Pancreas (tissue), 10 donors: ENCODE measurements at places on chromosomes 5 and 9.

DNA sequence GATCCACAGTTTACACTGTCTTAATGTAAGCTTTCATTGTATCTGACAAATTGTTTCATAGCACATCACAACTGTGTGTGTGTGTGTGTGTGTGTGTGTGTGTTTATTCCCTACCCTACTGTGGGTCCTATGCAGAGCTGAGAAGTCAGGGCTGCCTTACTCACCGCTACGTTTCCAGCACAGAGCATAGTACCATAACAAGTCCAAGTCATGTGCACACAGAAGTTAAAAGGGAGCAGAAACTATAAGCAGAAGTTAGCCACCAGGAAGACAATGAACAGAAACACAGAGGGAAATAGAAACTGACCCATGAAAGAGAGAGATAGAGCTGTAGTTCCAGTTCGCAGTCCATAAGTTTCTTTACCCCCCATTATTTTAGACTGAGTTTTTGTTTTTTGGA, 38.2 kb upstream of the DMXL1 start:
- DNase-seq: no peak

DNA sequence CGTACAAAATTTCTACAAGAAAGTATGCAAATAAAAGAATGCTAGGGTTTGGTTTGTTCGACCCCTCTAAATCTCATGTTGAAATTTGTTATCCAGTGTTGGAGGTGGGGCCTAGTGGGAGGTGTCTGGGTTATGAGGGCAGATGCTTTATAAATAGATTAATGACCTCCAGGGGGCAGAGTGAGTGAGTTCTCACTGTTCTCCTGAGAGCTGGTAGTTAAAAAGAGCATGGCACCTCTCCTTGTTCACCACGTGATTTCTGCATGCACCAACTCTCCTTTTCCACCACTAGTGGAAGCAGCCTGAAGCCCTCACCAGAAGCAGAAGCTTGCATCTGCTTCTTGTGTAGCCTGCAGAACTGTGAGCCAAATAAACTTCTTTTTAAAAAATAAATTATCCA, 50.4 kb upstream of the FAM170A start:
- peak; percentile 16 for DNase-seq

- no peak for DNase-seq
Measured at GRCh38 chr9:6538666-6539071, 106.9 kb downstream of the GLDC start.

GRCh38 chr5:168471785-168472184, 14.5 kb upstream of the RARS1 start:
- no peak for DNase-seq

DNA sequence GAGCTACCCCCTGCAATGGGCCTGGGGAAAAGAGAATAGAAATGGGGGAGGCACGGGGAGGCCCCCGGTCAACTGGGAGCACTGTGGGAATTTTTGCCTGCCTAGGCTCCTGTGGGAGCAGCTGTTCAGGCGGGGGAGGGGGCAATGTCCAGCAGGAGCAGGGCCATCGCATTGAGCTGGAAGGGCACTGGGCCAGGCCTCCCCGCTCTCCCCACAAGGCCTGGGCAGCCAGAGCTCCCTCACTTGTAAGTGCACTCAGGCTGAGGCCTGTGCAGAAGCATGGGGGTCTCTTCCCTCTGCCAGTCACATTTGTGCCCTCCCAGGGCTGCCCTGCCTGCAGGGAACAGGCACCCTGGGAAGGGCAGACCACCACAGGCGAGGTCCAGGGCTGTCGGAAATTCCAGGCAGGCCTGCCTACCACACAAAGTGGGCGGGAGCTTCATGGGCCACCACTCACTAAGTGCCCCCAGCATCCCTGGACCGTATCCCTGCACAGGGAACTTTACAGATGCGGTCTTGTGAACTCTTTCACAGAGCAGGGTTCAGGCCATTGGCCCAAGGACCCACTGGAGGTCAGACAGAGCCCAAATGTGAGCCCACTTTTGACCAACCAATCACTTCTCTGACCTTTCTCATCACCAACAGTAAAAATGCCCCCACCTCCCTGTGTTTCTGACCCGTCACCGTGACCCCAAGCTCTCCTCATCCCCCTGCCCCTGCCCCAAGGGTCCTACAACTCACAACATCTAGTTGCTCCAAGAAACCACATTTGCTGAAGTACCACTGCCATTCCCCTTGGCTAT, 1.0 kb upstream of the CFAP157 start:
- DNase-seq: no peak

- peak; percentile 11 for DNase-seq
Measured at GRCh38 chr5:1325870-1326531, 18.9 kb downstream of the CLPTM1L start.

DNA sequence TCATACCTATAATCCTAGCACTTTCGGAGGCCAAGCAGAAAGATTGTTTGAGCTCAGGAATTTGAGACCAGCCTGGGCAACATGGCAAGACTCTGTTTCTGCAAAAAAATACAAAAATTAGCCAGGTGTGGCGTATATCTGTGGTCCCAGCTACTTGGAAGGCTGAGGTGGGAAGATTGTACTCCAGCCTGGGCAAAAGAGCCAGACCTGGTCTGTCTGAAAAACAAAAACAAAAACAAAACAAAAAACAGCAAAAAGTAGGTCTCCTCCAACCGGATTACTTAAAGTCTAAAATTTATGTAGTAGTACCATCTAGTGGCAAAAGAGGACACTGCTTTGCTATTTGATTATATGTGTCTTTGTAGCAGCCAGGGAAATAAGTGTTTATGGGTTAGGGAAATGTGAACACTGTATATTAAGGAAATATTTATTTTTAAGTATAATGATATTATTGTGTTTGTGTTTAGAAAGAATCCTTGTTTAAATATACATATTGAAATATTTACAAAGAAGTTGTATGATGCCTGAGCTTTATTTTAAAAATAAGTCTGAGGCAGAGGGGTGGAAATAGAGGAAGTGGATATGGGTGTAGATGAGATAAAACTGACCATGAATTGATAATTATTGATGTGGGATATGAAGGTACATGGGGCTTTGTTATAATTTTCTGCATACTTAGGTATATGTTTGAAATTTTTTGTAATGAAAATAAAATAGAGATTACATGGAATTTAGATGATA, 20.0 kb downstream of the APC start:
- DNase-seq: no peak

GRCh38 chr5:56386046-56386445, 152.9 kb upstream of the ANKRD55 start:
- DNase-seq: no peak

DNA sequence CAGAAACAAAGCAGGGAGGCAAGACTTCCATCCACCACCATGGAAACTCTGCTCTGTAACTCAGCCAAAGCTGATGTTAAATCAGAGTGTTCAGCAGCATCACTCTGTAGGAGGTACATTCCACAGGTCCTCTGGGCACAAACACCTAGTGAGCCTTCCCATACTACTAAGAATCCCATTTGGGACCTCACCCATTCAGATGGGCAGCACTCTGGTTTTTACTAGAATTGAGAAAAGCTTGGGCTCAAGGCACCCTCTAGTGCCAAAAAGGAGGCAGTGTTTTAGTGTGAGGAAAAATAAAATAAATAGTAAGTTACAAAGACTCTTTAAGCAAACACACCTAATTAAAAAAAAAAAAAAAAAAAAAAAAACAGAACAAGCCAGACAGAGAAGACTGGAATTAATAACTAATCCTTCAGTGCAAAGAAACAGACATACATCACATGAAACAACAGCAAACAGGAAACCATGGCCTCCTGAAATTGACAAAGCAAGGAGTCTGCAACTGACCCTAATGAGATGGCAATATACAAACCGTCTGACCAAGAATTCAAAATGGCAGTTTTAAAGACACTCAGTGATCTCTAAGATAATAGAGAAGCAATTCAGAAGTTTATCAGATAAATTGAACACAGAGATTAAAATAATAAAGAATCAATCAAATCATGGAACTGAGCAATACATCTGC, 159.5 kb downstream of the GNA14 start:
- DNase-seq: no peak

GRCh38 chr9:34663303-34663605, 797 bp upstream of the CCL27 start:
- DNase-seq: no peak

- DNase-seq: no peak
Measured at GRCh38 chr9:96137671-96138429, 164.1 kb downstream of the HSD17B3 start.

DNA sequence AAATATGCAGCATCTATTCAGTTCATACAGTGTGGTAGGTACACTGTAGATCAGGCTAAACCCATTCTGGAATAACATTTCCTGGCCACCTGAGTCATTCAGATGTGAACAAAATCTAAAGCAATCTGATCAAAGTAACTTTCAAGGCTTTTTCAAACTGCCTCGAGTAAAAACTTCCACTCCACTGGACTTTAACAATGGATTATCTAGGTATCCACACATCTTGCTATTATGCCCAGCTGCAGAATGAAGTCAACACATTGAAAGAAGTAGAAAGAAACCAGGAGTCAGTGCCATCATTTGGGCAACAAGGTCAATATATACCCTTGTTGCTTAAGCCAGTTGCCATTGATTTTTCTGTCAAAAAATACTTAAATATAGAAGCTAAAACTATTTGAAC, 1352.6 kb upstream of the NUDT12 start:
- no peak for DNase-seq

DNA sequence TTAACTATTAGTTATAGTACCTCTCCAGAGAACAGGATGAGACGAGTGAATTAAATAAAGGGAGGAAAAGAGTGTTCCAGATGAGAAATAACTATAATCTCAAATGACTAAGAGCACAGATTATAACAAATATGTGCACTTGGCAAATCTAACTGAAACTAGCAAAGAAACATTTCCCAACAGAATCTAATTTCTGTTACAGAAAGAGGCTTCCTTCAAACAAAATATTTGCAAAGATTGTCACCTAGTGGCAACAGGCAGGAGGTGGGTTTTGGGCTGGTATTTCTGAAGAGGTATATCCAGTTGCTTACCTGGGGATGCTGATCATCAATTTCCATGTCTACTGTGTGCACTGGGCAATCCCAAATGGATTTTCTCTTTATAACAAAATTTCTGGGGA, 5.6 kb upstream of the SPDL1 start:
- DNase-seq: no peak

DNA sequence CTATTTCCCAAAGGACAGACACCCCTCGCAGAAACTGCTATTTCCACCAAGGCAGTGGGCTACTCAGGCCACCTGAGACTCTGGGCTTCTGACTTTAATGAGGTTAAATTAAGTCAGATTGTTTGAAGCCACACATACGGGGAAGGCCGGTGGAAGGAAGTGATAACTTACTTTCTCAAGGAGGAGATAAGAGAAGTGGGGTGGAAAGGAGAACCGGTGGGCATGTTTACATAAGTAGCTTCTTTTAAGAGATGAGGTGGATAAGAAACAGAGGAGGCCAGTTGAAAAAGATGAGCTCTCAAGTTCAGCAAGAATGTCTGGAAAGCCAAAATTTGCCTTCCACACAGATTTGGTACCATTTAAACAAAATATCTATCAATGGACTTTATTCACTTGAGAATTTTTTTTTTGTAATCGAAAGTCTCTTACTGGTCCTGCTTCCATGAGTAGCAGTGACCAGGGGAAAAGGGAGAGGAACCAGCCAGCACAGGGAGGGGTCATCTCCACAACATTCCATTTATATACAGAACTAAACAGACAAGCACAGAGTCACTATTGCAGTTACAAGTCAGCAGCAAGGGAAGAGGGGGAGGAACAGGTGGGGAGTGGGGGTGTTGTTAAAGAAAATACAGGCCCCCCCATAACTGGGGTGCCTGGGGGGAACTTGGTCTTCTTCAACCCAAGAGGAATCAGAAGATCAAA, 20.0 kb downstream of the CCDC125 start:
- DNase-seq: no peak

GRCh38 chr9:112945620-112946208, 55.0 kb upstream of the SLC46A2 start:
- DNase-seq: peak; percentile 60

- DNase-seq: no peak
Measured at GRCh38 chr5:170813231-170813630, 29.7 kb downstream of the GABRP start.

DNA sequence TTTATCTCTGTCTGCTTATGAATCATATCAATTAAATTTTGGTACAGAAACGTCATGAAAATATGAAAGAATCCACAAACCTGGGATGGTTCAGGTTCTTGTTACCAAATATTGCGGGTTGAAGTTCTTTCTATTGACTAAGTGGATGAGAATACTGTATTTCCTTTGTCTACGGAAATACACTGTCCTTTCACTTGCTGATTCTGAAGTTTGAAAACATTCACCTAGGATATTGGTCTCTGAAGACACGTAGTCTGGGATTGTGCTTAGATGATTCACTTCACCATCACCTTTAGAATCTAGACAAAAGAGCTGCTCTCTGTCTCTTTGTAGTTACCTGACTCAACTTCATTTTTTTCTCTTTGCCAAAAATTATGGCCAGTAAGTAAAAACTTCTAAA, 222.4 kb downstream of the FBN2 start:
- DNase-seq: no peak

- DNase-seq: no peak
Measured at GRCh38 chr5:149932445-149933350, 11.9 kb downstream of the PDE6A start.

DNA sequence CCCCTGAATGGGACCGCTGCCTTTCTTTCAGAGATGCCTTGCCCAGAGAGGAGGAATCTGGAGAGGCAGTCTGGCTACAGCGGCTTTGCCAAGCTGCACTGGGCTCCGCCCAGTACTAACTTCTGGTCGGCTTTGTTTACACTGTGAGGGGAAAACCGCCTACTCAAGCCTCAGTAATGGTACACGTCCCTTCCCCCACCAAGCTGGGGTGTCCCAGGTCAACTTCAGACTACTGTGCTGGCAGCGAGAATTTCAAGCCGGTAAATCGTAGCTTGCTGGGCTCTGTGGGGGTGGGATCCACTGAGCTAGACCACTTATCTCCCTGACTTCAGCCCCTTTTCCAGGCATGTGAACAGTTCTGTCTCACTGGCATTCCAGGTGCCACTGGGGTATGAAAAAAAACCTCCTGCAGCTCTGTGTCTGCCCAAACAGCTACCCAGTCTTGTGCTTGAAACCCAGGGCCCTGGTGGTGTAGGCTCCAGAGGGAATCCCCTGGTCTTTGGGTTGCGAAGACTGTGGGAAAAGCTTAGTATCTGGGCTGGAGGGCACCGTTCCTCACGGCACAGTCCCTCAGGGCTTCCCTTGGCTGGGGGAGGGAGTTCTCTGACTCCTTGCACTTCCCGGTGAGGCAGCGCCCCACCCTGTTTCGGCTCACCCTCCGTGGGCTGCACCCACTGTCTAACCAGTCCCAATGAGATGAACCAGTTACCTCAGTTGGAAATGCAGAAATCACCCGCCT, 171.2 kb downstream of the CWC27 start:
- peak; percentile 13 for DNase-seq

GRCh38 chr9:134733480-134734232, 92.1 kb downstream of the COL5A1 start:
- no peak for DNase-seq

- DNase-seq: no peak
Measured at GRCh38 chr5:90483206-90483605, 8.5 kb downstream of the POLR3G start.

- DNase-seq: no peak
Measured at GRCh38 chr9:79664375-79664831, 92.6 kb downstream of the TLE4 start.
